H1 (cell line): ENCODE measurements at places on chromosomes 1 and 21.
A peak's percentile ranks its signal among the peaks of the same experiment; 100 is the strongest.

GRCh38 chr1:214895011-214895600 lies 187.4 kb upstream of the KCNK2 start:
- no peak overlapping the region for H3K4me3 ChIP-seq
- DNase-seq: no peak
- no peaks in the 10 kb centered on the region for H3K27me3 ChIP-seq
- H3K27ac ChIP-seq: no peak overlapping the region
- H3K4me1 ChIP-seq: peaks cover 2% of the 10 kb centered on the region

DNA sequence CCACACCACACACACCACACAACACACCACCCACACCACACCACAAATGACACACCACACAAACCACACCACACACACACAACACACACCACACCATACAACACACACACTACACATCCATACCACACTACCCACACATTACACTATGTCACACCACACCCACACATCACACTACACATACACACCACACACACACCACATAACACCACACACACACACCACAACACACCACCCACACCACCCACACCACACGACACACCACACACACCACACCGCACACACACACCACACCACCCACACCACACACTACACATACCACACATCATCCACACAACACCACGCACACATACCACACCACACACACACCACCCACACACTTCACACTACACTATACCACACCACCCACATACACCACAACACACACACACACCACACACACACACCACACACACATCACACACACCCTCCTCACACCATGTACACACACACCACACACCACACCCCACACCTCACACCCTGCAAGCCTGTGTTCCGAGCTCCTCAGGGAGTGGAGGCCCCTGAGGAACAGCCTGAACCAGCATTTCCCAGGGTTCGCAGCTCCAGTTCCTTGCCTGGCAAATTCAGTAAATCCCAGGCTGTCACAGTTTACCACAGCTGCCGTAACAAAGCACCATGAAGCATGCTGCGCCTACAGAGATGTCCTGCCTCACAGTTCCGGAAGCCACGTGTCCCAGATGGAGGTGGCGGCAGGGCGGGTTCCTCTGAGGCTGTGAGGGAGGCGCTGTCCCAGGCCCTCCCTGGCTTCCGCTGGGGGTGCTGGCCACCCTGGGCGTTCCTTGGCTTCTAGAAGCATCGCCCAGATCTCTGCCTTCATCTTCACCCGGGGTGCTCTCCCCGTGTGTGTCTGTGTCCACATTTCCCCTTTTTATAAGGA lies 69.8 kb upstream of the ATP5PO start:
- H3K36me3 ChIP-seq: no peaks in the 10 kb centered on the region; the same call in 1 of the 2 replicates
- H3K27me3 ChIP-seq: no peaks in the 10 kb centered on the region
- H3K4me1 ChIP-seq: no peaks in the 10 kb centered on the region; the same call in none of the 2 replicates

GRCh38 chr1:225780630-225781029 lies 3.0 kb downstream of the SRP9 start:
- no peaks in the 10 kb centered on the region for H3K4me1 ChIP-seq
- H3K36me3 ChIP-seq: peaks cover 34% of the 10 kb centered on the region
- DNase-seq: no peak
- H3K4me3 ChIP-seq: no peak overlapping the region
- H3K27ac ChIP-seq: no peak overlapping the region
- no peaks in the 10 kb centered on the region for H3K27me3 ChIP-seq

DNA sequence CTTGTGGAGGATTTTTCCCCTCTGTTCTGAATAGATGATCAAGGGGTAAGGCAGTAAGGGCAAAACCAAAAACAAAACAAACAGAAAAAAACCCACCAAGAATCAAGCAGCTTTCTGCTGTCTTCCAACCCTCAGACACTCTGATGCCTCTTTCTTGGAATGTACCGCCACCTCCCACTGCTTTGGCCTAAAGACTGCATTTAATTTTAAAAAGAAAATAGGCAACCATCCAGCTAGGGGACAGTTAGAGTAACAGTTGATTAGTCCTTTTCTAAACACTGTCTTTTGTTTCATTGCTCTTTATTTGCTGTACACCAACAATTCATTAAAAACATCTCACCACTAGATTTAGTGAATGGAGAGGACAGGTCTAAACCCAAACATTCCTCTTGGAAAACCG lies 21.5 kb downstream of the WLS start:
- no peaks in the 10 kb centered on the region for H3K4me1 ChIP-seq
- no peaks in the 10 kb centered on the region for H3K27me3 ChIP-seq
- no peak overlapping the region for H3K4me3 ChIP-seq
- no peaks in the 10 kb centered on the region for H3K36me3 ChIP-seq
- no peak for DNase-seq

GRCh38 chr1:200895443-200895789 lies 716 bp downstream of the INAVA start:
- no peak for DNase-seq
- H3K27ac ChIP-seq: peak overlapping the region; percentile 33; the same call in 1 of the 2 replicates

DNA sequence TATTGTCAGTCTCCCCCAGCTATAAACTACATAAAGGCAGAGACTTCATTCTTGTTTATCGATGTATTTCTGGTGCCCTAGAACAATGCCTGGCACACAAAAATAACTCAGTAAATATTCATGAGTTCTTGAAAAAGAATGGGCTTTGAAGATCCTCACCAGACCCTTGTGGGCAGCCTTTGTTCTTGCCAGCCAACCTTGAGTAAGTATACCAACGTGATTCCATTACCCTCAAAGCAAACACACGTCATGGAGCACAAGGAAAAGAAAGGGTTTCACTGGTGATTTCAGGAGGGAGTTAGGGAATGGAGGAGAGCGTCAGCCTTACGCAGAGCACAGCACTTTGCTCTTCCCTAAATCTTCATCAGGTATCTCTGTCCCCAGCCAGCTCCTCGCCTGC lies 29.4 kb downstream of the NMNAT2 start:
- H3K4me1 ChIP-seq: no peaks in the 10 kb centered on the region
- no peaks in the 10 kb centered on the region for H3K27me3 ChIP-seq
- H3K36me3 ChIP-seq: no peaks in the 10 kb centered on the region
- H3K27ac ChIP-seq: no peak overlapping the region
- DNase-seq: no peak

DNA sequence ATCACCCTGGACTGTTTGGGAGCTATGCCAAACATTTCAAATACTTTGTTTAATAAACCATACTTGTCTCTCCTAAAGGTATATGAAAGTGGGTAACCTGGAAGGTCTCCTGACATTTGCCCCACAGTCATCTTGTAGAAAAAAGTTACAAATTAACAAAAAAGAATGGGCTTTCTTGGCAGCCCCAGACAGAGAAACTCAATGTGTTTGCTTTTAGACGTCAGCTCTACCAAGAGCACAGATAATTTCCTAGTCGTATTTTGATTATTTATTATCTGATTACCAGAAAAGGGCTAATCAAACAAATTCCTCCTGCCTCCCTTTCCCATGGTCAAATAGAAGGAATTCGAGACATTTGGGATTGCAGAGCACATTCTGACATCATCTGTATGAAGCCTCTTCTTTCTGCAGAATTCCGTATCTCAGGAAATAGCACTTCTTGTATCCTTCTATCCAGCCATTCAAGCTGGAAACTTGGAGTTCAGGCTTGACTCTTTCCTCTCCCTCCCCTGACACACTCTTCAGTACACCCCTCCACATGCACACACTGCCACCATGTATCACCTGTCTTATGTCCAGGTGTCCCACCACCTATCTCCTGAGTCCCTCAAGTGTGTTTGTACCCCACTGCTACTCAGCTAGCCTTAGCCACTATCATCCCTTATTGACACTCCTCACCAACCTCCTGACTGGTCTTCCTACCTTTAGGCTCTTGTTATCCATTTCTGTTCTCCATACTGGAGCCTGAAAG lies 42.8 kb upstream of the LEPR start:
- DNase-seq: no peak
- no peak overlapping the region for H3K27ac ChIP-seq
- no peaks in the 10 kb centered on the region for H3K4me1 ChIP-seq
- no peak overlapping the region for H3K4me3 ChIP-seq
- no peaks in the 10 kb centered on the region for H3K36me3 ChIP-seq
- H3K27me3 ChIP-seq: no peaks in the 10 kb centered on the region

DNA sequence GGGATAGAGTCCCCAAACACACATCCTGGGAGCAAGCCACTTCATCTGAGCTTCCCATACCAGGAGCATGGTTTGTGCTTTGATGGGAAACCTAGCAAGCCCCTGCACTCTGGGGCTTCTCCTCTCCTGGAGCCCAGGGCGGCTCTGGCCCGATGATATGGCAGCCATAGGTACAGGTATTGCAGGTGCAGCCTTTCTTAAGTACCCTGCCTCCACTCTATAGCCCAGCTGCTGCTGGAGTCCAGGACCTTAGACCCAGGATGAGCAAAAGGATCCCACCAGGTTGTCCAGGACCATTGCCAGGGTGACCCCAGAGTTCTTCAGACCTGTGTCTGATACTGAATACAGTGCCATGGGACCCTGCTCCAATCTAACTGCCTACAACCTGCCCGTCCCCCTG lies 4.2 kb downstream of the C1orf226 start:
- DNase-seq: no peak
- no peak overlapping the region for H3K4me3 ChIP-seq
- no peaks in the 10 kb centered on the region for H3K27me3 ChIP-seq
- H3K4me1 ChIP-seq: peaks cover 2% of the 10 kb centered on the region; the same call in 1 of the 2 replicates
- H3K27ac ChIP-seq: no peak overlapping the region

DNA sequence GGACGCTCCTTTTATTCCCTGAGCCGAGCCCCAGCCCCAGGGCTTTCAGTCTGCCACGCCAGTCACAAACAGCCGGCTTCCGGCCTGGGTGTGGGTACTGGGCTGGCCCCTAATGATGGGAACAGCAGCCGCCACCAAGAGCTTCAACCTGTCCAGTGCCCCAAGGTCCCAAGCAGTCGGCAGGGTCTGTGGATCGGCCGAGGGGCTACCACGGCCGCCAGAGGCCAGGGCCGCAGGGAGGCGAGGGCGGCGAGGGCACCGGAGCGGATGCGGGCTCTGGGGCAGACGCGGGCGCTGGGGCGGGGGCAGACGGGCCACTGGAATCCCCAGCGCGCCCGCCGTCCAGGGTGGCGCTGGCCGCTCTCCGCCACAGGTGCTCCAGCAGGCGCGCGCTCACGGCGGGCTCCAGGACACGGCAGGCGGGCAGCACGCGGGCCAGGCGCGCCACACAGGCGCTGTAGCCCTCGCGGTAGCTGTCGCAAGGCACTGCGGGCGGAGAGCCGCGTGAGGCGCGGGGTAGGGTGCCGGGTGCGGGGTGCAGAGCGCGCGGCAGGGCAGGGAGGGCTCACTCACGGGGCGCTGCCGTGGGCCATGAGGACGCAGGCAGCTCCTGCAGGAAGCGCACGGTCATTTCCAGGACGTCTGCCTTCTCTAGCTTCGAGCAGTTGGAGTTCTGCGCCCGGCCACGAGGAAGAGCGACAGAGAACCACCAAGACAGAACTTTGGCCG lies 887 bp downstream of the HES2 start:
- DNase-seq: no peak
- peaks cover 79% of the 10 kb centered on the region for H3K27me3 ChIP-seq
- H3K36me3 ChIP-seq: no peaks in the 10 kb centered on the region
- peaks cover 16% of the 10 kb centered on the region for H3K4me1 ChIP-seq
- 0 out of 2 replicates have a peak overlapping the region, but pooled peaks have one; percentile 10 for H3K4me3 ChIP-seq

GRCh38 chr1:63000508-63000907 lies 216.6 kb downstream of the ATG4C start:
- H3K27me3 ChIP-seq: no peaks in the 10 kb centered on the region
- no peaks in the 10 kb centered on the region for H3K36me3 ChIP-seq
- H3K4me1 ChIP-seq: peaks cover 5% of the 10 kb centered on the region
- H3K4me3 ChIP-seq: no peak overlapping the region
- no peak overlapping the region for H3K27ac ChIP-seq

- DNase-seq: no peak
- no peak overlapping the region for H3K4me3 ChIP-seq
- H3K4me1 ChIP-seq: no peaks in the 10 kb centered on the region
- no peaks in the 10 kb centered on the region for H3K36me3 ChIP-seq
- H3K27ac ChIP-seq: no peak overlapping the region
Measured at GRCh38 chr1:78005755-78006154, 1.0 kb downstream of the DNAJB4 start.

GRCh38 chr1:234999513-234999940 lies 129.1 kb downstream of the TOMM20 start:
- H3K4me1 ChIP-seq: no peaks in the 10 kb centered on the region; the same call in 1 of the 2 replicates
- DNase-seq: no peak
- no peaks in the 10 kb centered on the region for H3K27me3 ChIP-seq
- H3K36me3 ChIP-seq: no peaks in the 10 kb centered on the region
- no peak overlapping the region for H3K4me3 ChIP-seq

DNA sequence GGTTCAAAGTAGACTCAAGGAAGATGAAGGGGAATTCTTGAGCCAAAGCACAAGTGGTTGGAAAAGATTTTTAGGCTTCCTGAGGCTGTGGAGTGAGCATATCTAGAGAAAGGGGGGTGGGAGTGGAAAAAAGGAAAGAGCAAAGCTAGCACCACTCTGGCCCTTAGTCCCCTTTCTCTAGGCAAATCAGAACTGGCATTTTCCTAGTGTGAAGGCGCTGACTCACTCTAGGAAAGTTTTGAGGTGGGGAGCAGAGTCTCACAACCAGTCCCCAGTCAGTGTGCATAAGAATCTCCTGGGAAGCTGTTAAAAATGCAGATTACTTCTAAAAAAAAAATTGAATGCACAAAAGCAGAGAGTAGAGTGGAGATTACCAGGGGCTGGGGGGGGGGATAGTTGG lies 3.4 kb upstream of the GPR89B start:
- no peak for DNase-seq
- H3K4me1 ChIP-seq: no peaks in the 10 kb centered on the region
- no peak overlapping the region for H3K27ac ChIP-seq
- H3K36me3 ChIP-seq: no peaks in the 10 kb centered on the region

GRCh38 chr1:166933140-166933539 lies 42.2 kb downstream of the ILDR2 start:
- no peak overlapping the region for H3K27ac ChIP-seq
- H3K4me1 ChIP-seq: peaks cover 4% of the 10 kb centered on the region
- DNase-seq: no peak
- no peaks in the 10 kb centered on the region for H3K36me3 ChIP-seq
- H3K4me3 ChIP-seq: no peak overlapping the region
- H3K27me3 ChIP-seq: no peaks in the 10 kb centered on the region

- no peak overlapping the region for H3K27ac ChIP-seq
- DNase-seq: no peak
- H3K4me1 ChIP-seq: no peaks in the 10 kb centered on the region
- H3K36me3 ChIP-seq: peaks cover 25% of the 10 kb centered on the region
- H3K27me3 ChIP-seq: no peaks in the 10 kb centered on the region
- no peak overlapping the region for H3K4me3 ChIP-seq
Measured at GRCh38 chr1:212070720-212071302, 35.3 kb downstream of the DTL start.

DNA sequence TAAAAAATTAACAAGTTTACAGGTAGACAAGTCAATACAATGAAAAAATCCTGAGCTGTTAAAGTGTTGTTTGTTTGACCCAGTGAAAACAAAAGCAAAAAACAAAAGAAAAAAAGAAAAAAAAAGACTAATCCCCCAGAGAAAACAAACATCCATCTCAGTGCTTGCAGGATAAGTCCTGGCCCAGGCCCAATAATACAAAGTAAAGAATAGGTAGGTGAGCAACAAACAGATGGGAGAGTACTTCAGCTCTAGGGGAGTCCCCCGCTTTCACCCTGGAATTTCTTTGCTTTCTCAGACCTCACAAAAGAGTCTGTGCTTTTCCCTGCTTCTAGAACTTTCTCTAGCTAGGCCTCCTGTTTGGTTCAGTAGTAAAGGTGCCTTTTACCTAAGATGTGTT lies 70.3 kb downstream of the ABCA4 start:
- H3K36me3 ChIP-seq: no peaks in the 10 kb centered on the region
- no peak overlapping the region for H3K27ac ChIP-seq
- peaks cover 7% of the 10 kb centered on the region for H3K4me1 ChIP-seq
- H3K4me3 ChIP-seq: no peak overlapping the region
- no peak for DNase-seq
